Inflammatory macrophage treated with lipopolysaccharide for 4 hours (primary cell): ENCODE measurements at places on chromosomes 5 and 9.

- no peak for DNase-seq
These were observed 8.9 kb downstream of the ARAP3 start for GRCh38 chr5:141672841-141673813.

DNA sequence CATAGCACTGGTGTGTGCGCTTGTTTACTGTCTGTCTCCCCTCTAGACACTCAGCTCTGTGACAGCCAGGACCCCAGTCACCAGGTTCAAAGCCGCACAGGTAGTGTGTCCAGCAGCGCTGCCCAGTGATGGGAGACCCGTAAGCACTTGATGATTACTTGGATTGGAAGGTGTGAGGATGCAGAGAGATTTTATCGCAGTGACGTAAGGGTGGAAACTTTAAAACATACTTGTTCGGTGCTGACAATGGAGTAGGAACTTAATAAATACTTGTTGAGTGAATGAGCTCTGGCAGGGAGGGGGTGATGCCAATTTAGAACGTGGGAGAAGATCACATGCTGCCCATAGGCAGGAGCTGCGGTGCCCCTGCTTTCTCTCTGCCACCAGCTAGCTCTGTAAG lies 99.2 kb upstream of the PITX1 start:
- no peak for DNase-seq

GRCh38 chr5:175814691-175815090 lies 56.7 kb upstream of the CPLX2 start:
- no peak for DNase-seq

DNA sequence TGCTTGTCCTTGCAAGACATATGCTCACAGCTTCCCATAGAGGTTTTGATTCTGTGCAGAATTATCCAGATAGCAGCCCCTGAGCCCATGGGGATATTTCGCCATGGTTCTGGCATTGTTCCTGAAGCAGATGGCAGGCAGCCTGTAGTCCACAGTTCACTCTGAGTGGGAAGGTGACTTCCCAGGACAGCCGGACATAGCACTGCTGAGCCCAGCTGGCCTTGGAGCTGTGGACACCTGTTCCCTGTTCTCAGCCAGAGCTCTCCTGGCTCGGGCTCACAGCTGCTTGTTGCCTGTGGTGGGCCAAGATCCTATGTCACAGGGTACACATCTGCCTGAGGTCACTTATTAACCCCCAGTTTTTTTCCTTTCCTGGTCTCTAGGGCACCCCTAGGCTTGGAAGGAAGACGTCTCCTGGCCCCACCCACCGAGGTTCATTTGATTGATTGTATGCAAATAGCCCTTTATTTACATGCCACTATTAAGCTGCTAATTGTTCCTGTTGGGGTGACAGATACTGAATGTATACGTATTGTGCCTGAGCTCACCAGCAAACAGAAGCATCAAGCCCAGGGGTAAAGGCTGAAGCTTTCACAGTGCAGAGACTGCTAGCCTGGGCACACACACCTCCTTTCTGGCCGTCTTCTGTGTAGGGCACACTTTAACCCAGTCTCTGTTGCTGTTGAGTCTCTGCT lies 96.6 kb upstream of the DMRT1 start:
- DNase-seq = no peak

DNA sequence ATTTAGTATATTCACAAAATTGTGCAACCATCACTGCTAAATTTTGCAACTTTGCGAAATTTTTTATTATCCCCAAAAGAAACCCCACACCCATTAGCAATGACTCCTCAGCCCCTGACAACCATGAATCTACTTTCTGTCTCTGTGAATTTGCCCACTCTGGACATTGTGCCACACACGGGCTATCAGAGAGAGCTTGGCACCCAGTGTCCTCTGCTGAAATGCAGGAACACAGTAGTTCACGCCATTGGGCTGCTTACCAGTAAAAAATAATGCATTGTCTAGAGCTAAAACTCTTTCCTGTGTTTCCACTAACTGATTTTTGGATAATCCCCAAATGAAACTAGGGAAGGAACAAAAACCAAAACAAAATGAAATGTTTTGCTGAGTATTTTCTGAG lies 60.0 kb downstream of the HRH2 start:
- no peak for DNase-seq

DNA sequence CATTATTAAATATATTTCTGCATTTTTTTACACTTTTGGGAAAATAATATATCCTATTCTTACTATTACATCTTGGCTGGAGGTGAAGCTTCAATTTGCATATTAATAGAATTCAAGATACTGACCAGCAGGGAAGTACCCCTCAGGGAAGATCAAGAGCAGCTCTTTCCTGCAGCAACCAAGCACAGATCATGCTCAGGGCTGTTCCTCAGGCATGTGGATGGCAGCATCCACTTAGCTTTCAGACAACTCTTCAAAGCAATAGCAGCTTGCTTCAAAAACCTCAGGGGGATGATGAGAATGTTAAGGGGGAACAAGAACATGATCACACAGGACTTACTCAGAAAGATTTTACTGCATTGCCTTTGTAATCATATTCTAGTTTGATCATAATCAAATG lies 731.8 kb downstream of the SEMA5A start:
- DNase-seq = no peak

DNA sequence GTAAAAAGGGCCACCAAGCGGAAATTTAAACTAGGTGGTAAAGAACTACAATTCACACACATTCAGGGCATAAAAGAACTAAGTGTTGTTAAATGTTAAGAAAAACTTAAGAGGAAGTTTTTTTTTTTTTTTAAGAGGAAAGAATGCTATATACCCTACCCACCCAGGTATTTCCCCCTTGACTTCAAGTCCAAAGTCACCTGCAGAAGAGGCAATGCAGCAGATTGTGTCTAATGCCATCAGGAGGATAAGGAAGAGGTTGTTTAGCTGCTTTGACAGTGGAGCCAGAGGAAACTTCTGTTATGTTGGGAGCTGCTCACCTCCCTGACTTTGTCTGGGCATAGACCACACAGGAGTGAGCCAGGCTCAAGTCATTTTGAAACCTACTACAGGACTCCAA lies 69.2 kb downstream of the MPDZ start:
- DNase-seq = no peak

DNA sequence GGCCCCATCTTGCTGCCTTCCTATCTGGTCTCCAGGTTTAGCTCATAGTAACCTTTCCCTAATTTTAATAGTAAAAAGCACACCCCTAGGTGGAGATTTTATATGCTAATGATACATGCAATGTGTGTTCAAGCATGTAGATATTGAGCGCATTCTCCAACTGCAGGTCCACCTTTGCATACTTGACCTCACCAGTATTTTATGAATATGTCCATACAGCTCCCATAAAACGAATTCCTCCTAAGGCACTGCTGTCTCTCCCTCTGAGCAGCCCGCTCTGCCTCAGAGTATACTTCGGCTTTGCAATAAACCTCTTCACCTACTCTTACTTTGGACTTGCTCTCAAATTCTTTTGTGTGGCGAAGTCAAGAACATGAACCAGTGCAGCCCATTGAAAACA lies 153.3 kb downstream of the RAB3C start:
- no peak for DNase-seq

DNA sequence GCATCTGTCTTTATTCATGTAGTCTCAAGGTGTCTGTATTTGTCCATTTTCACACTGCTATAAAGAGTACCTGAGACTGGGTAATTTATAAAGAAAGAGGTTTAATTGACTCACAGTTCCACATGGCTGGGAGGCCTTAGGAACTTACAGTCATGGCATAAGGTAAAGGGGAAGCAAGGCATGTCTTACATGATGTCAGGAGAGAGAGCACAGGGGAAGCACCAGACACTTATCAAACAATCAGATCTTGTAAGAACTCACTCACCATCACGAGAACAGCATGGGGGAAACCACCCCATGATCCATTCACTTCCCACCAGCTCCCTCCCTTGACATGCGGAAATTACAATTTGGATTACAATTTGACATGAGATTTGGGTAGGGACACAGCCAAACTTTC lies 44.2 kb downstream of the NLN start:
- peak; percentile 22 for DNase-seq

GRCh38 chr9:110620726-110621125 lies 41.2 kb upstream of the SVEP1 start:
- DNase-seq = no peak

DNA sequence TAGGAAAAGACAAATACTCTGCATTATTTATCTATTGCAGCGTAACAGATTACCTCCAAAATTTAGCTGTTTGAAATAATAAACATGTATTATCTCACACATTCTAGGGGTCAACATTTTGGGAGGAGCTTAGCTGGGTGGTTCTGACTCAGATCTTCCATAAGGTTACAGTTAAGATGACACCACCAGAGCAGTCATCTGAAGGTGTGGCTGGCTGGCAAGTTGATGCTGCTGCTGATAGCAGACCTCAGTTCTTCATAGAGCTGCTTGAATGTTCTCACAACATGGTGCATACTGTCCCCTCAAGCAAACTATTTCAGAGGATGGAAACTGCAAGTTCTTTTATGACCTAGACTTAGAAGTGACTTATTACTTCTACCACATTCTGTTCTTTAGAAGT lies 146.3 kb upstream of the FSTL4 start:
- no peak for DNase-seq

GRCh38 chr5:2867373-2867933 lies 116.0 kb upstream of the IRX2 start:
- no peak for DNase-seq

DNA sequence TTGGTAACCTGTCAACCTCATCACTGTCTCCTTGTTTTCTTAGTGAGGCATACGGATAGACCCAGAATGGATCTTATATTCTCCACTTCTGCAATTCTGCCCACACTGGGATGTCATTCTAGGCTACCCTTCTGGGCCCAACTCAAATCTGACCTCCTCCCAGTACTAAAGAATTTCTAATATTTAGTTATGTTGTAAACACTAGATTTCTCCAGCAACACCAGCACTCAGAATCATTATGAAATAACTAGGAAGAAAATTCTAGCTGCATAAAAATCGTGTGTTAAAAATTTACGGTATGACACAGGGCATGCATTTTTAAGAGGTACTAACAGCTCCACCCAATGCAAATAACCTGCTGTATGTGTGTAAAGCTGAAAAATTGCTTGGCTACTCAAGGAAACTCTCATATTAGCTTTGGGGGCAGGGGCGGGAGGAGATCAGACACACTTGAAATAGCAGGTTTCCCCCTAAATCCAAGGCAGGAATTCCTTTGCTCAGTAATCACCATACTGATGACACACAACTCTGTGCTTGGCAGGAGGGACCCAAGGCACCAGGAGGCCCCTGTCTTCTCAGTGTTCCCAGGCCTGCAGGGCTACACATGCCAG lies 27.3 kb downstream of the MACROH2A1 start:
- no peak for DNase-seq

DNA sequence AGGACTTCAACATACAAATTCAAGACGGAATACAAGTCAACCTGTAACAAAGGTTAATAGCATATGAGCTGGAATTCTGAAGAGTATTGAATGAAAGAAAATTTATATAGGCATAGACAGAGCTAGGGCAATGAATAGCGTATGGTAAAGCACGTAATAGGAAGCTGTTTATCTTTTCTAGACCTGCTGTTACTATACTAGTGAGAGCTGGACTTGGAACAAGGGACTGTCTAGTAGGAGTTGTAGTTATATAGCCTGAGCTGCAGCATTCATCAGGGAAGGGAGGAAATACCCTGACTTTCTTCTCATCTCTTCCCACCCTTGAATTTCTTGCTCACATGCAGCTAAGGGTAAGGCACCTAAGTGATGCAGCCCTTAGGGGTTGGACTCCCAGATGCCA lies 67.5 kb upstream of the PRLR start:
- no peak for DNase-seq

GRCh38 chr9:127968700-127969383 lies 11.9 kb downstream of the EEIG1 start:
- no peak for DNase-seq

- no peak for DNase-seq
These were observed 670 bp downstream of the EDIL3 start for GRCh38 chr5:84383816-84384603.

DNA sequence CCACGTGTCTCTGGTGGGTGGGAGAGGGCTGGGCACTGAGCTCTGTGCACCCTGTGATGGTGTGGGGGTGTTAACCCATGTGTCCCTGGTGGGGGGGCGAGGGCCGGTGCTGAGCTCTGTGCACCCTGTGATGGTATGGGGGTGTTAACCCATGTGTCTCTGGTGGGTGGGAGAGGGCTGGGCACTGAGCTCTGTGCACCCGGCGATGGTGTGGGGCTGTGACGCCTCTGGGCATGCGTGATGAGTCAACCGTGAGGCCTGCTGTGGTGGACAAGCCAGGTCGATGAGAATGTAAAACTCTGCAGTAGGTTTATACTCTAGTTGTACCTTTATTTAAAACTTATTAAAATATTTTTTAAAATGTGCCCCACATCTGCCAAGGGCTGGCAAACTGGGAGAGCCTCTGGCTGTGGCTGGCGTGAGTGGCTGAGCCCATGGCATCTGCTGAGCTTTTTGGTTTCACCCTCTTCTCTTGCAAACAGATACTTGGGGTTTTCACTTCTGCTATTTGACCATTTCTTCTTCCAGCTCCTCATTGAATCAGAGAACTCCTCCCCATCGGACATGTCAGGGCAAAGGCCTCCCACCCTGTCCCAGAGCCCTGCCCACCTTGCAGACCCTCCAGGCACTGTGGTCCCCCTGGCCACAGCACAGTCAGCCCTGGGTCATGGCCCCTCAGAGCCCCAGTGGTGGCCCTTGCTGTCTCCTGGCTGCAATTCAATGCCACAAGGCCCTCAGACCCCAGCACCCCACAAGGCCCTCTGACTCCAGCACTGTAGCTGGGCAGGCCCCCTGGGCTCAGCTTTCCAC lies 18.5 kb upstream of the EXOC3 start:
- peak; percentile 65 for DNase-seq
